ENCODE measurements at places on chromosomes 2 and 18. TPM values are rescaled to one million over a fixed set of nuclear protein-coding genes. Genes with fewer than 3 reads are reported as not detected.

PKDCC gene
- not detected for total RNA-seq

DNA sequence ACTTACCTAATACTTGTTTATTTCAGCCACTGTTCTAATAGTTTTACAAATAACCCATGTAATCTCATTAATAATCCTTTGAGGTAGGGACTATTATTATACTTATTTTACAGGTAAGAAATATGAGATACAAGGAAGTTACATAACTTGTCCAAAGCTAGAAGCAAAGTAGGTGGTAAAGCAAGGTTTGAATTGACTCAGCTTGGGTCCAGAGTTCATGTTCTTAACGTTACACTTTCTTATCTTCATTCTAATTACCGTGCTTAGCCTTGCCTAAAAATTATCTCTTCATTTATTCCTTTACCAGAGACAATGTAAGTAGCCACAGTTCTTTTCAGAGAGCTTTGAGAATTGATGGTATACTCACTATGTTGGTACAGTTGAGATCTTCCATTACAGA, 743.6 kb downstream of the KCNJ3 start:
- DNase-seq = no peak

ALPG gene
- not detected for total RNA-seq

DNA sequence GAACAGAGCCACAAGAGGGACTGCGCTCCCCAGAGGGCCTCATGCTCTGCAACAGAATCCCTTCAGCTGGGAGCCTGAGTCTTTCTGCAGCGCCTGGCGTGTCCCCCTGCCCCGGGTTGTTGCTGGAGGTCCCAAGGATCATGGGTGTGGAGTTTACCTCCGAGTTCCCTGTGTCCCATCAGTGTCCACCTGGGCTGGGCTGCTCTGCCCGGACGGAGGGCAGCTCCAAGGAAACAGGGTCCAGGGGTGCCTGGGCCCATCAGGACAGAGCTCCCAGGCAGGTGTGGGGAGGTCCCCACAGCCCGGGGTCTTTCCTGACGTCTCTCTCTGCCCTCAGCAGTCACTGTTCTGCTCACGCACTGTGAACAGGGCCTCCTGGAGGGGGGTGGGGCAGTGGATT, 63.5 kb downstream of the EMILIN2 start:
- no peak for DNase-seq

GPR55 gene
- total RNA-seq = 21.5 TPM

- DNase-seq = no peak
These were observed 25.2 kb upstream of the TLK1 start for GRCh38 chr2:171185941-171186340.

DNA sequence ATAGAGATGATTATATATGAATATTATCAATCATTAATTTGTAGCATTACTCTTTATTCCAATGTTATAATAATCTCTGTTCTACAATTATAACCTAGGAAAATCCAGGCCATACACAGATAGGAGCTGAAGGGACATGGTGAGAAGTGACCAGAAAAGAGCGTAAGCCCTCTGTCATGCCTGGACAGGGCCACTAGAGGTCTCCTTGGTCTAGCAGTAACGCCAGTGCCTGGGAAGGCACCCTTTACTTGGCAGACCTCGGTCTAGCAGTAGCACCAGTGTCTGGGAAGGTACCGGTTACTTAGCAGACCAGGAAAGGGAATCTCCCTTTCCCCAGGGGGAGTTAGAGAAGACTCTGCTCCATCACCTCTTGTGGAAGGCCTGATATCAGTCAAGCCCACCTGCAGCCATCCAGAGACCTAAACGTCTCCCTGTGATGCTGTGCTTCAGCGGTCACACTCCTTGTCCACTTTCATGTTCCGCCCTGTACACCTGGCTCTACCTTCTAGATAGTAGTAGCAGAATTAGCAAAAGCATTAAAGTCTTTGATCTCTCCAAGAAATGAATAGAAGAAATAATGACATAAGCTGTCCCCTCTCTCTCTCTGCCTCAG, 447.5 kb upstream of the FSIP2 start:
- DNase-seq = no peak

- no peak for DNase-seq
These were observed 108.2 kb downstream of the HAUS1 start for GRCh38 chr18:46212398-46212797.

- DNase-seq = no peak
These were observed 79.2 kb upstream of the SETBP1 start for GRCh38 chr18:44601447-44601846.

Measured in activated naive CD8-positive, alpha-beta T cell treated with anti-CD3 and anti-CD28 coated beads, Interleukin-2, amount 10 ng/mL, durations not matched to agents 7 days and 5 days (primary cell).